ENCODE measurements at places on chromosomes 13 and 19. TPM values are rescaled to one million over a fixed set of nuclear protein-coding genes. Genes with fewer than 3 reads are reported as not detected.
A peak's percentile ranks its signal among the peaks of the same experiment; 100 is the strongest.

The BORA gene
- total RNA-seq = 3.0 TPM

DNA sequence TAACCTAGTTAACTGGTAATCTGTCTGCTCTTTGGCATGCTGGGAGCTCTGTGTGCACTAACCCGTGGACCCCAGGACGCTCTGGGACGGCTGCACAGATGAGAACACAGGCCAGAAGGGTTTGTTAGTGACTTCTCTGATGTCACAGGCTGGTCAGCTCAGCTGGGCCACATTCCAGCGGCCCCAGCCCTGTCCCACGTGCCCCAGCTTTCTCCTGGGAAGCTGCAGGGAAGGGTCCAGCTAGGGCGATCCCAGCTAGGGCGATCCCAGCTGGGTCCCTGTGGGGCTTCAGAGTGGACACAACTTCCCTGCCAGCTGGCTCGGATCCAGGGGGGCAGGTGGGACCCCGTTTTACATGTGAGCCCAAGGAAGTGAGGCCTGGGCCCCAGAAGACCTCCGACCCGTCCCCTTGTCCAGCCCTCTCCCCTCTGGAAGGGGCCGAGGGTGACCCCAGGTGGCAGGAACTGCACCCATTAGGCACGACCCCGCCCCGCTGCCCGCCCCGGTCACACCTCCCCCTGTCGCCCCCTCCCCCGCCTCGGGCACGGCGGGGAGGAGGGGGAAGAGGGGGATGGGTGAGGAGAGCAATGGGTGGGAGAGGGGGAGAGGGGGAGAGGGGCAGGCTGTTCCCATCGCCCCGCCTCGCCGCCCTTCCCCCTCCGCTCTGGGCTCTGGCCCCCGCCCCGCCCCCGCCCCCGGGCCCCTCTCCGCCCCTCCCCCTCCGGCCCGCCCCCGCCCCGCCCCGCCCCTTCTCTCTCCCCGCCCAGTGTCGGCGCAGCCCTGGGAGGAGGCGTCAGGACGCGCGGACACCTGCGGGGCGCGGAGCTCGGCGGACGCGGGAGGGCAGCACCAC, 75.2 kb upstream of the MCF2L start:
- no peaks in the 10 kb centered on the region for H3K27me3 ChIP-seq
- DNase-seq = peak; percentile 72
- H3K36me3 ChIP-seq = no peaks in the 10 kb centered on the region
- peak overlapping the region; percentile 53 for H3K4me3 ChIP-seq
- H3K27ac ChIP-seq = no peak overlapping the region

GRCh38 chr13:112096959-112097358, 30.0 kb downstream of the SOX1 start:
- H3K27me3 ChIP-seq = no peaks in the 10 kb centered on the region
- H3K4me1 ChIP-seq = no peaks in the 10 kb centered on the region
- no peaks in the 10 kb centered on the region for H3K36me3 ChIP-seq
- DNase-seq = no peak
- no peak overlapping the region for H3K4me3 ChIP-seq
- H3K27ac ChIP-seq = no peak overlapping the region

The ZNF440 gene
- 49.2 TPM for total RNA-seq

GRCh38 chr13:112208656-112209055, 141.7 kb downstream of the SOX1 start:
- no peak overlapping the region for H3K27ac ChIP-seq
- H3K27me3 ChIP-seq = no peaks in the 10 kb centered on the region

The PCDH17 gene
- 22.0 TPM for total RNA-seq

GRCh38 chr19:37007587-37008220, 70.5 kb upstream of the ZNF420 start:
- no peaks in the 10 kb centered on the region for H3K36me3 ChIP-seq
- H3K27me3 ChIP-seq = no peaks in the 10 kb centered on the region
- peak overlapping the region; percentile 29 for H3K4me3 ChIP-seq
- no peaks in the 10 kb centered on the region for H3K4me1 ChIP-seq

The FCGBP gene
- 16.1 TPM for total RNA-seq

DNA sequence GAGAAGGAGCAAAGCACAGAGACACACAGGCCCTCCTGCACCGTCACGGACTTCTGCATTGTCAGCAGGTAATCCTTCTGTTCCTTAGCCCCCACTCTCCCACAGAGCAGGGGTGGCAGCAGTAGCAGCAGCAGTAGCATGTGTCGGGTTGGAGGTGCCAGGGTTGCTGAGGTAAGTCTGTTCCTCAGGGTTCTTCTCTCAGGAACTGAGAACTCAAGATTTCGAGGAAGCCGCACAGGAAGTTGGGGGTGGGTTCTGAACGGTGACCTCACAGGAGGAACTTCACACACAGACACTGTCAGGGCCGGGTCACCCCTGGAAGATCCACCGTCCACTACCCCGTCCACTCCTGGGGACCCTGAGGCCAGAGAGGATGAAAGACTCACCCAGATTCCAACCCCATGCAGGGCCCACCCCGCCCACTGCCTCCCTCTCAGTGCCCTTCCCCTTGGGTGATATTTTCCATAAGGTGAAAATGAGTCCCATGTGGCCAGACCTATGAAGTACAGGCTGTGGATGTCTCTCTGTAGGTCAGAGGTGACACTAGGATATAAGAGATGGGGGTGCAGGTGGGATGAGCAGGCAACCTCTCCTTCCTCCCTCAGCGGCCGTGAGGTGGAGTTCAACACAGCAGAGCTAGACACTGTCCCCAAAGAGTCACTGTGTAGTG, at the start of gene SIGLEC12:
SIGLEC12 (minus strand) TSS at position 207 of the 670 bp plus-strand sequence; CDS start at position 140, 67 bp downstream.
- H3K36me3 ChIP-seq = no peaks in the 10 kb centered on the region
- H3K4me3 ChIP-seq = no peak within 1 kb of the TSS
- no peaks in the 10 kb centered on the region for H3K4me1 ChIP-seq
- no peak for DNase-seq
- no peak within 1 kb of the TSS for H3K27ac ChIP-seq

- no peaks in the 10 kb centered on the region for H3K27me3 ChIP-seq
- DNase-seq = no peak
These were observed 564.2 kb upstream of the MIR17HG start for GRCh38 chr13:90783273-90783672.

- H3K27ac ChIP-seq = no peak overlapping the region
- H3K36me3 ChIP-seq = no peaks in the 10 kb centered on the region
- no peak overlapping the region for H3K4me3 ChIP-seq
- H3K4me1 ChIP-seq = peaks cover 53% of the 10 kb centered on the region
These were observed 3.3 kb downstream of the VSTM2B start for GRCh38 chr19:29528946-29529645.

The VSTM1 gene
- total RNA-seq = 1.7 TPM

DNA sequence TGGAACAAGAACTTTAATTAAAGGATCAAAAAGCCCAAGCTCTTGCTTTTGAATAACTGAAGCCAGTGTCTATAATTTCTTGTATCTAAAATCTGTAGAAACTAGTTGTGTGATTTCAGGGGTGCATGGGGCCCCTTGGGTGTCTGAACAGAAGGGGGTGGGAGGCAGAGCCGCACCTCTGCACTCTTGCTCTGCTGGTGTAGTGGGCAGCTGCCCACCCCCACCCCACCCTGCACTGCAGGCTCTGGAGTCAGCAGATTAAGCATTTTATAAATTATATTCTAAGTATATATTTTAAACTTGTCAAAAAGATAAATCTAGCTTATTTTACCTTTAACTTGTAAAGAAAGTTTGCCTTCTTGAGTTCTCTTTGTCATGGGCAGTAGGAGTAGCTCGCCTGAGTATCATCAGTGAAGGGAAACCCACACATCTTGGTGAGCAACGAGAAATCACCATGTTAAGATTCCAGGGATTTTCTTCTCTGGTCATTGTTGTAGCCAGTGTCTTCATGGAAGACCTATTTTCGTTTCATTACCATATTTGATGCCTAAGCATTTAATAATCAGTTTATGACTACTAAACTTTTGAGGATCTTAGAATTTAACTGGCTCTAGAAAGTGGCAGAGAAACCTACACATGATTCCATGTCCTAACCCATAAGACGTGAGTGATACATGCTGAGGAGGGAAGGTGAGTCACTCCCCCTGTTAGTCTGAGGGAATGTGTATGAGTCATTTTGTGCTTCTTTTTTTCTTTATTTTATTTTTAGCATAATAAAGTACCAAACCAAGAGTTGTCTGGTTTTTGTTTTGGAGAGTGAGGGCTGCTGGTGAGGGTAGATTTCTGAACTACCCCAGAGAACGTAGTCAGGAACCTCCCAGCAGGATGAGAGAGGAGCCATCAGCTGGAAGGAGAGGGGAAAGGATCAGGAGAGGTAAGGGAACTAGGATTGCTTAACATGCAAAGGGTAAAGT, 7.7 kb downstream of the UBE2L5 start:
- H3K36me3 ChIP-seq = no peaks in the 10 kb centered on the region
- DNase-seq = no peak
- no peaks in the 10 kb centered on the region for H3K4me1 ChIP-seq
- H3K27me3 ChIP-seq = no peaks in the 10 kb centered on the region
- H3K4me3 ChIP-seq = no peak overlapping the region
- no peak overlapping the region for H3K27ac ChIP-seq

DNA sequence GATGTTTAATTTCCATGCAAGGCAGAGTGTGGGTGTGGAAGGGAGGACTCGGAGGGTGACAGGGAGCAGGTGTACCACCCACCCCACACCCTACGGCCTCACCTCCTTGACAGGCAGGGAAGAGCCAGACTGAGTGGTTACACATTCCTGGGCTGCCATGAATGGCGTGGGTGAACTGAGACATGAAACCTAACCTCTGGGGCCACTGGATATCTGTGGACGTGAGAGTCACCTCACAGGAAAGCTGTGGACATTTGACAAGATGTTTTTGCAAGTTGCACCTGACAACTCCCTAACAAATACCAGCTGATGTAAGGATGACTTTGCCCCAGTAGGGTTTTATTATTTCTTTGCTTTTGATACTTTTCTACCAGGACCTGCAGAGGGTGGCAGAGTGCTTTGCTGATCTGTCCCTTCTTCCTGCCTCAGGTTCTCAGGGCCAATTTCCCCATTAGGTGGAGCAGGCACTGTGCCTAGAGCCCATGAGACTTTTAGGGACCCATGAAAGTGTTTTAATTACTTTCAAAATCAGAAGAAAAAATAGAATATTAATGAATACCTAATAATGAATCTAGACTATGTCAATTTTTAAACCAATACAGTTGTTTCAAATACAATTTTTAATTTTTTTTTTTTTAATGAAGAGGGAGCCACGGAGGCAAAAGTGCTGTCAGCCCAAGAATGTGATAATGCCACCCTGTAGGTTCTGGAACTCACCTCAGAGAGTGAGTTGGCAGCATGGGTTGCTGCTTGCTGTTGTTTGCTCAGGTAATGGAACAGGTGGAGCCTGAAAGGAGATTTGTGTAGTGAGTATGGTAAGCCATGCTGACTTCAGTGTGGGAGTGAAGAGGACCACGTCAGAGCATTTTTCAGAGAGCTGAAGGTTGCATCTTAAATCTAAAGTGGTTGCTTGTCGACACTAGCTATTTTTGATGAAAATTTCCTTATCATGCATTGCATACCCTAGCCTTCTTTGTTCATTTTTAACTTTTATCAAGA, 58.0 kb upstream of the CYSLTR2 start:
- H3K4me1 ChIP-seq = no peaks in the 10 kb centered on the region
- no peak overlapping the region for H3K4me3 ChIP-seq
- no peaks in the 10 kb centered on the region for H3K27me3 ChIP-seq
- no peak overlapping the region for H3K27ac ChIP-seq
- no peaks in the 10 kb centered on the region for H3K36me3 ChIP-seq
- peak; percentile 47 for DNase-seq

The CGB7 gene
- total RNA-seq = 0.64 TPM

The ZNF90 gene
- total RNA-seq = 5.6 TPM

DNA sequence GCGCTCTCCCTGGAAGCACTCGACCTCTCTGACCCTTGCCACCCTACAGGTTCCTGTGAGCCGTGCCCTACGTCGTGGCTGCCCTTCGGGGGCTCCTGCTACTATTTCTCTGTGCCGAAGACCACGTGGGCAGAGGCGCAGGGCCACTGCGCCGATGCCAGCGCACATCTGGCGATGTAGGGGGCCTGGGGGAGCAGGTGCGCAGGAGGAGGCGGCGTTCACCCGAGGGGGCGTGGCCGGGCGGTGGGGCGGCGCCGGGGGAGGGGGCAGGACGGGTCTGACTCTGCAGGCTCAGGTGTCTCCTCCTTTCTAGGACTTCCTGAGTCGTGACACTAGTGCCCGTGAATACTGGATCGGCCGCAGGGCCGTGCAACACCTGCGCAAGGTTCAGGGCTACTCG, 26.4 kb downstream of the CLEC4M start:
- no peak overlapping the region for H3K4me3 ChIP-seq
- no peaks in the 10 kb centered on the region for H3K36me3 ChIP-seq
- peak; percentile 83 for DNase-seq
- H3K27me3 ChIP-seq = no peaks in the 10 kb centered on the region
- peaks cover 16% of the 10 kb centered on the region for H3K4me1 ChIP-seq

The TRPM4 gene
- total RNA-seq = 38.5 TPM

DNA sequence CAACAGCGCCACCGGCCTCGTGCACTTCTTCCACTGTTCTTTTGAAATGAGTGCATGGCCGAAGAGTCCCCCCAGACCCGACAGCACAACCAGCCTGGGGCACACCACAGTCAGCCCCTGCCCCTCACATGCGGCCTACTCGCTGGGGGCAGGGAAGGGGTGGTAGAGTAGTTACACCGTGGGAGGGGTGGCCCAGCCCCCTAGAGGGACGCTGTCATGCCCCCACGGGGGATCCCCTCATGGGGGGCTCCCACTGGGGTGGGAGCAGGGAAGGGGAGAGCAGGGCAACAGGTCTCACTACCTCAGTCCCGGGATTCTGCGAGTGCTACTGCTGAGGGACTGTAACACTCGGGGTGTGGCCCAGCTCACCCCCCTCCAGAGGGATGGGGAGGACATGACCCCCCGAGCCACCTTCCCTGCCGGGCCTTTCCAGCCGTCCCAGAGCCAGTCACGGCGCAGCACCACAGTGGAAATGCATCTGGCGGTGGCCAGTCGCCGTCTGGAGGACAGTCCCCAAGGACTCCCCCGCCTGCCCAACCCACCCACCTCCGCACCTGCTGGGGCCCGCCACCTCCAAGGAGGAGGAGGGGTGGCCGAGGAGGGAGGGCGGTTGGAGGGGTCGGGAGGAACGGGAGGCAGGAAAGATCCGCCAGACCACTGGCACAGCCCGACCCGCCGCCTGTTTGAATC, 84.6 kb upstream of the ZNF254 start:
- H3K27ac ChIP-seq = no peak overlapping the region
- H3K4me1 ChIP-seq = no peaks in the 10 kb centered on the region
- peak; percentile 50 for DNase-seq
- H3K27me3 ChIP-seq = no peaks in the 10 kb centered on the region
- no peaks in the 10 kb centered on the region for H3K36me3 ChIP-seq

The MRPS31 gene
- total RNA-seq = 8.3 TPM

GRCh38 chr13:37695200-37695599, 96.6 kb upstream of the POSTN start:
- H3K4me3 ChIP-seq = no peak overlapping the region
- DNase-seq = no peak
- H3K27ac ChIP-seq = no peak overlapping the region
- no peaks in the 10 kb centered on the region for H3K4me1 ChIP-seq
- no peaks in the 10 kb centered on the region for H3K27me3 ChIP-seq

GRCh38 chr19:37698216-37698615, 21.3 kb downstream of the ZNF607 start:
- H3K4me1 ChIP-seq = no peaks in the 10 kb centered on the region
- no peaks in the 10 kb centered on the region for H3K36me3 ChIP-seq

- H3K27ac ChIP-seq = no peak overlapping the region
- DNase-seq = no peak
- no peaks in the 10 kb centered on the region for H3K4me1 ChIP-seq
- no peaks in the 10 kb centered on the region for H3K36me3 ChIP-seq
These were observed 309.4 kb upstream of the KLF12 start for GRCh38 chr13:74443631-74444030.

The FLT3LG gene
- total RNA-seq = 19.9 TPM

GRCh38 chr19:36524617-36525016, 3.5 kb downstream of the ZNF260 start:
- no peaks in the 10 kb centered on the region for H3K27me3 ChIP-seq
- H3K27ac ChIP-seq = no peak overlapping the region
- H3K36me3 ChIP-seq = peaks cover 43% of the 10 kb centered on the region
- H3K4me3 ChIP-seq = no peak overlapping the region
- DNase-seq = no peak

- H3K4me3 ChIP-seq = no peak overlapping the region
- H3K27me3 ChIP-seq = no peaks in the 10 kb centered on the region
- no peak overlapping the region for H3K27ac ChIP-seq
- no peak for DNase-seq
These were observed 67.6 kb upstream of the C13orf46 start for GRCh38 chr13:114041493-114041892.

Data from upper lobe of left lung (tissue), 6 donors.